GM10248 (cell line): ENCODE measurements at places on chromosomes 1 and 21.

- no peak for DNase-seq
These were observed 26.5 kb upstream of the MTR start for GRCh38 chr1:236768601-236769000.

DNA sequence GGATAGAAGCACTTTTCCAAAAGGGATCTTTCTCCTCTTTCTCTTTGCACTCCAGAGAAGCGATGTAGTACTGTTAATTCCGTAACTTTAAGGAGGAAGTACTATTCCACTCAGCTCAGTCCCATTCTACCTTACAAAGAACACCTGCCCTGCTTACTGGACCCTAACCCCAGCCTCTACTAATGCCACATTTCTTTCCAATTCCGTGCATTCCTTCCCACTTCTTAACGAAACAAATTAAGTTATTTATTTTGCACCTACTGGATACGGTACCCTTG lies 511 bp downstream of the NDC1 start:
- DNase-seq = peak; percentile 21

DNA sequence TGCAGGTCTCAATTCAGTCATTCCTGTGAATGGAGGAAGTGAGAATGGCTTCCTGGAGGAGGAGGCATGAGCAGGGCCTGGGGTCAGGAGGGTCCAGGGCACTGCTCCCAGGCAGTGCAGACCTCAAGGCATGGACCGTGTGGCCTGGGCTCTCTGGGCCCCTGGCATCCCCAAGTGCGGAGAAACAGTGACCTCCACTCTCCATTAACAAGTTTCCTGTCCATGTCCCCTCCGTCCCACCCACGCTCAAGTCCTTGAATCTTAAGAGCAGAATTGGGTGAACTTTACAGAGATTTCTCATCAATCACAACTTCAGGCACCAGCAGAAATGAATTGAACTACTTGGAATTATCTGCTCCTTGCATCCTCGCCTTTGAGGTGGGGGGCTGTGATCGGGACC lies 211.1 kb downstream of the NPHP4 start:
- no peak for DNase-seq

DNA sequence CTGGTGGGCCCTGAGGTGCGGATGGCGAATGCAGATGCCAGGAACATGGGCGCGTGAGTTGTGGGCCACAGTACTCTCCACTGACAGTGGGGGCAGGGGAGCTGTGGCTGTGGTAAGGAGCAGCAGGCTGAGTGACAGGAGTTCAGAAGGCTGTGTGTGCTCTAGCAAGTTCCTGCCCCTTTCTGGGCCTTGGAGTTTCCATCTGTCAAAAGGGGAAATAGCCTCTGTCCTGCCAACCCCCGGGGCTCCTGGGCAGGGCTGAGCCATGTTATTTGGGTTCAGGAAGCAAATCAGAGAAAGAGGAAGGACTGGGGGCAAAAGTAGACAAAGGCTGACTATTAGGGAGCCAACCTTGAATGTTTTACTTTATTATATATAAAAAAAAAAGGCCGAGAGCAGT lies 19.5 kb upstream of the MFN2 start:
- DNase-seq = no peak

- no peak for DNase-seq
These were observed 32.8 kb upstream of the AJAP1 start for GRCh38 chr1:4621646-4622045.

DNA sequence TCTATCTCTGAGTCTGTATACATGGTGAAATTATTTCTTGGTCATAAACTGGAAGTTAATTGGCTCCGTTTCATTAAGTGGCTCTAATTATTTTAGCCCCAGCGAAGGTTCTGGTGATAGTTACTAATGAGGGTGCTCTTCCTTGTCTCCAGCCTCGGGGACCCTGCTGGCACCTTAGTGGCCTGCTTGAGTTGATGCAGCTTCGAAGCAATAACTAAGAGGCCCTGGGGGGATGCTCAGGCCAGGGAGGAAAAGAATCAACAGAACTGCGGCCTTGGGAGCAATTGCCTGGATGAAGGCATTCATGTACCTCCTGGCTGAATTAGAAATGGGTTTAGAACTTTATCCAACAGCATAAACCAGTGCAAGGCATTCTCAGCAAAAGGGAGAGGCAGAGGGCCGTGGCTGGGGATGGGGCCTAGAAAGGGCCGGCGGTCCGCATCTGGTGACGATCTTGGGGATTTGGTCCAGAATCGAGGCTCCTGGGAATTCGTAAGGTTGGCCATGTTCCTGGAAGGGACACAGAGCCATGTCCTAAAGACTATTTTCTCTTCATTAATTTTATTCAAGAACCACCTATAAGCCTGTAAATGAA lies 100.0 kb upstream of the AJAP1 start:
- DNase-seq = no peak

- DNase-seq = no peak
These were observed 378.3 kb downstream of the NPHP4 start for GRCh38 chr1:5613900-5614299.

- DNase-seq = no peak
These were observed 1.8 kb upstream of the MTFR1L start for GRCh38 chr1:25817840-25818501.

DNA sequence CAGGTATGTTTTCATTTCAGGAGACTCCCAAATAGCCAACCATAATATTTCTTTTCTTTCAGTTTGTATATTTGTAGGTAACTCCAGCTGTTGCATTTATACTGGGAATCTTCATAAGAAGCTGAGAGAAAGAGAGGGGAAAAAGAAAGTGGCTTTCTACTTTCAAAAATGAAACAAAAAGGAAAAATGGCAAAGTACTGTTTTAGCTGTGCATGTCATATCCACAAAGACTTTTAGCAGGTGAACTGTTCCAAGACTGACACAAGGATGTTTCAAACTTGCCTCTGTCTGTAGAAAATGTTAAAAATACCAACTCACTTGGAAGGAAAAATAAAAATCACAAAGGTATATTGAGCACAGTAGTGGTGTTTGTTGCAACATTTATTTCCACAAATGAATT lies 41.9 kb upstream of the CACYBP start:
- no peak for DNase-seq

- DNase-seq = no peak
These were observed 16.3 kb upstream of the SARS1 start for GRCh38 chr1:109197158-109198042.

- DNase-seq = no peak
These were observed 46.8 kb upstream of the TSPAN2 start for GRCh38 chr1:115136106-115136505.

GRCh38 chr1:204316164-204316563 lies 43.6 kb downstream of the PLEKHA6 start:
- no peak for DNase-seq

GRCh38 chr21:37711836-37712568 lies 204.3 kb downstream of the KCNJ6 start:
- DNase-seq = peak; percentile 71

DNA sequence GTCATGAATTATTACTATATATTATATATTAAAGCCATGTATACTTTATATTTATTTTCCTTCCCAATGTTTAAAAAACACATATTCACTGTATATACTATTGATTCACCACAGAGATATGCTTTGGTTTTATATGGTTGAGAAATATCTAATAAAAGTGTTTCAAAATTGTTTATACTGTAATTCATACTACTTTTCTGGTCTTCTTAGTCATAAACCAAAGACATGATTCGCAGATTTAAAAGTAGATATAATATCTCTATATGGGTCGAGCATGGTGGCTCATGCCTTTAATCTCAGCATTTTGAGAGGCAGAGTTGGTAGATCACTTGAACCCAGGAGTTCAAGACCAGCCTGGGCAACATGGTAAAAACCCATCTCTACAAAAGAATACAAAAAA lies 738.4 kb downstream of the USP25 start:
- DNase-seq = no peak

DNA sequence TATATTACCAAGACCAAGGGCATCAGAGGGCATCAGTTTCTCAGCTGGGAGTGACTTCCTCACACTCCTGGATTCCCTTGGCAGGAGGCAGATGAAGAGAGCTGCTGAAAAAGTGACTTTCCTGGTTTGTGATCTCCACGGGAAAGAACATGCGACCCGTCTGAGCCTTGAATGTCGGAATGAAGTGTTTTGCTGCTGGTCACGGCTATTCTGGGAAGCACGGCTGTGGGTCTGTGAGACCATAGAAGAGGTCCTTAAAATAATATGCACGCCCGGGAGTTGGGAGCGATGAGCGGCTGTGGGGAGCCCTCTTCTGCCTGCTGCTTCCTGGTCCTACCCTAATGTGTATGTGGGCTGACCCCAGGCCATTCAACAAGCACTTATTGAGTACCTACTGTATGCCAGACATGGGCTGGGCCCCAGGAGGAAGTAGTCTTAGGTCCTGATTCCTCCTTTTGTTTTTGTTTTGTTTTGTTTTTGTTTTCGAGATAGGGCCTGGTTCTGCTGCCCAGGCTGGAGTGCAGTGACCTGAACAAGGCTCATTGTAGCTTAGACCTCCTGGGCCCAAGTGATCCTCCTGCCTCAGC lies 13.2 kb upstream of the UMODL1 start:
- no peak for DNase-seq

- no peak for DNase-seq
These were observed 35.8 kb upstream of the PLXNA2 start for GRCh38 chr1:208279826-208280588.

DNA sequence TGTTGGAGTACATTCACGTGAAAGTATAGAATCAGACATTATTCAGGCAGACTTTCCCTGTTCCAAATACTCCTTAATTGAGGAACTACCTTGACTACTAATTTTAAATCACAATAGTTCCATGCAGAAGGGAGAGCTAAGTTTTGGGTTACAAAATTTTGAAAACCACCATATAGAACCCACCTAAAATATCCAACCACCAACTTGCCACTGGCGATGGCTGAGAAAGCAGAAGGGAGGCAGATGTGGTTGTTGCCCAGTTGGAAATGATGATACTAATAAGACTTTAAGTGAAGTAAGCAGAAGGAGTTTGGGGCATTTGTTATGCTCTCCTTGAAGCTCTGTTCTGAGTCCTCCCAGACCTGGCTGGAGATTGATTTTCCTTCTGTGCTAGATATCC lies 190.7 kb downstream of the HLX start:
- no peak for DNase-seq

DNA sequence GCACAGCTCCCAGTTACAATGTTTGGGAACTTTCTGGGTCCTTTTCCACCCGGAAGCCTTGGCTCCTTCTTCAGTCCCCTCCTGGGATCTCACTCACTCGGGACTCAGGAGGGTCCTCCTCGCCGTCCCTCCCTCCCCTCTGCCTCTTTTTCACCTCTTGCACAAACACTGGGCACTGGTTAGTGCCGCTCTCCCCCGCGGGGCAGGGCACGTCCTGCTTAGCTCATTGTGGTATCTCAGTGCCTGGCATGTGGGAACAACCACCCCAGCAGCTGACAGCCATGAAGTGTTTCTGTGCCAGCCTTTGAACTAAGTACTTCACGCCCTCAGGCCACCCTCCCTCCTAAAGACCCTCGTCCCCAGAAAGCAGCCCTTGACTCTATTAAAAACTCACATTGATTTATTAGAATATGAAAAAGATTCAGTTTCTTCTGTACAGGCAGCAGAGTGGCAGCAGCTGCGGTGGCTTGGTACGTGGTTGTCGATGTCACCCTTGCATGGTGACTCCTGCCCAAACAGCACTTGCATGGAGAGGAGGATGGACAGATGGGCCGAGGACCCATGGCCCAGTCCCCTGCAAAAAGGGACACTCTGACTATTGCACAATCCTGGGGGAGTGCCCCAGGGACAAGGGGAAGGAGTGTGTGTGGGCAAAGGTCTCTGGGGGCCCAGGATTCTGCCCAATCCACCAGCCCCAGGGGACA lies 56.3 kb downstream of the SLC9A1 start:
- no peak for DNase-seq

DNA sequence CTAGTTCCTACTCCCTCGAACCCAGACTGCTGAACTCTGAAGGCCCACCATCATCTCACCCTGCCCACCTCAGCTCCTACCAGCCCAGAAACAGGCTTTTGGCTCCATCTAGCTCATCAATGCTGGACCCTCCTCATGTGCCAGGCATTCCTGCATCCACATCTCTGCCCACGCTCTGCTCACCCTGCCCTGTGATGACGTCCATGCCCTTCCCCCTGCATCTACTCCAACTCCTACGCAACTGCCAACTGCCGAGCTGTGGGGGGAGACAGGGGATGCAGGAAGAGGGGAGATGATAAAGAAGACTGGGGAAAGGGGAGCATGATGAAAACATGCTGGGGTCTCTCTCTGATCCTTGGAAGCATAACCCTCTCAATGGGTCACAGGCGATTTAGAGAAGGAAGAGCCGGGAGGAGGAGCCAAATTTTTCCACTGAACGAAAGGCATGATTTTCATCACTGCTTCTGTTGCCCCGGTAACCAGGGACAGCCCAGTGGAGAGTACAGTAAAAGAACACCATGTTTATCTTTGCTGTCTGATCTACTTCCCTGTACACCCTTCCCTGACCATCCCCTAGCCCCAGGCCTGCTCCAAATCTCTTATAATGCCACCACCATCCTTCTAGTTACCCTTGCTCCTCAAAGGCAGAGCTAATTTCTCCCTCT lies 44.3 kb downstream of the CD34 start:
- no peak for DNase-seq

DNA sequence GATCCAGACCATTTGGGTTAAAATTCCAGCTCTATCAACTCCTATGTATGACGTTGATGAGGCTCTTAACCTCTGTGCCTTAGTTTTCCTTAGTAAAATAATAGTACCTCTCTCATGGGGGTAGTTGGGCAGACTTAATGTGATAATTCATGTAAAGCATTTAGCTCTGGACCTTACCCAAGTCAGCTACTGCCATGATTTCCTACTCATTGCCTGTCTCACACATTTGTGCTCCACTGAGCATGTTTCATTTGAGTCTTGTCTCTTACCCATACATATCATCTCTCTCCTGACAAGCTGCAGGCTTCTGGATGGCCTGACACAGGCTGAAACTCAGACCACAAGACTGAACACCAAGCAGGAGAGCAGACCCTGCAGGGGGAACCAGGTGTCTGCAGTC lies 77.7 kb upstream of the ZBTB40 start:
- no peak for DNase-seq

- no peak for DNase-seq
These were observed 333.8 kb downstream of the ST6GALNAC3 start for GRCh38 chr1:76408303-76408702.

- no peak for DNase-seq
These were observed 398.9 kb downstream of the MATN1 start for GRCh38 chr1:30324251-30325084.

- no peak for DNase-seq
These were observed 52.2 kb downstream of the ZBTB40 start for GRCh38 chr1:22503721-22504410.

DNA sequence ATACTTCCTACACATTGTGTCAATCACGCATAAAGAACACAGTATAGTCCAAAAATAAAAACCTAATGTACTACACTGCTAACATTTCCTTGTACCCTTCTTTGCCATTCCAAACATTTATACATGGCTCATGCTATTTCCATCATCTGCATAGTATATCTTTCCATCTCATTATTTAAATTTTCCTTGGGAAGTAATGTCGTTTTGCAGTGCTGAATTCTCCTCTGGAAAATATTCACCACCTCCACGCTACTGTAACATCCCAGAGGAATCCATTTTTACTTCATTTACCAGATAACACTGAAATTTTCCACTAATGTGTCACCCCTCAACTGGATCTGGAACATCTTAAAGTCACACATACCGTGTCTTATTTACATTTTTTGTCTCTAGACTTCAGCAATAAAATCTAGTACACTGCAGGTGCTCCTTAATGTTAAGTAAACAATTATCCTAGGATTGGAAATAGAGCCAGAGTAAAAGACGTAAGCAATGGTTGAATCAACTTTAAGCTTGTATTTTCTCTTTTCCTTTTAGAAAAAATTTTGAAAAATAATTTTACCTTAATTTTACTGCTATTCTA lies 881.0 kb downstream of the AMY1C start:
- DNase-seq = no peak

GRCh38 chr1:215376544-215377264 lies 190.4 kb upstream of the KCTD3 start:
- no peak for DNase-seq
